ENCODE measurements at places on chromosomes 6 and 20.

DNA sequence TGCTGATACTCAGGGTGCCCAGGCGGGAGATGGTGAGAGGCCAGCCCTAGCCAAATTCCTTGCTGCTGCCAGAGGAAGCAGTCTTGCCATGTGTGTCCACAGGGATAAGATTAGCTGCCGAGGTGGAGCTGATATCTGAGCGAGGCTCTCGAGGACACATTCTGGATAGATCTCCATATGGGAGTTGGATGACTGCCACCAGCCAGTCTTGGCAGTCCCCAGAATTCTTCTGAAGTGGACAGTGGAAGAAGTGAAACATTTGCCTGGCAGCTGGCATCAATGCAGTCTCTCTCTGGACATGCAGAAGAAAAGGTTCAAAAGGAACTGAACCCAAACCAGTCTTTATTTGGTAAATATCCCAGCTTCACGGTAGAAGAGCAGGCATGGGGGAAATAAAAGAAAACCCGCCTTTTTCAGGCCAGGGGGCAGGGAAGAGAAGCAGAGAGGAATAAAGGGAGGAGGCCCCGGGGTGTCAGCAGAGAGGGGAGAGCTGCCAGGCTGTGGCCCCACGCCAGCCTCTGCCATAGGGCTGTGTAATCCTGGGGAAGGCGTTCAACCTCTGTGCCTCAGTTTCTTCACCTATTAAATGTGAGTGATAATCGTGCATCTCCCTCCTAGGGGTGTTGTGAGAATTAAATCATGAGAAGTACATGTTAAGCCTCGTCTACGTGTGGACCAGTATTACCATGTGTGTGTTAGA, 3.7 kb upstream of the FUCA2 start:
- peak; percentile 57 for DNase-seq

DNA sequence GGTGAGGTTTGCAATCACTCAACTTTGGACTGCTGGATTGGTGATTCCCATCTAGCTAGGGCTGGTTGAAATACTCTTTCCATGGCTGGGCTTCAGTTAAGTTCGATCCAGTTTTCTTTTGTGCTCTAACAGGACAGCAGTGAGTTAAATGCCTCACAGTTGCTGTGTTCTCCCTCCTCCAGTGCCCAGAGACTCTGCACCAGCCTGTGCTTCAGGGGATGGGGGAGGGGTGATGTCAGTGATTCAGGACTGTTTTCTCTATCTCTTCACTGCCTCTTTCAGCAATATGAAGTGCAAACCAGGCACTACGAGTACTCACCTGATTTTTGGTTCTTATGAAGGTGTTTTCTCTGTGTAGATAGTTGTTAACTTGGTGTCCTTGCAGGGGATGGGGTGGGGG, 88.2 kb upstream of the FAM83B start:
- no peak for DNase-seq

DNA sequence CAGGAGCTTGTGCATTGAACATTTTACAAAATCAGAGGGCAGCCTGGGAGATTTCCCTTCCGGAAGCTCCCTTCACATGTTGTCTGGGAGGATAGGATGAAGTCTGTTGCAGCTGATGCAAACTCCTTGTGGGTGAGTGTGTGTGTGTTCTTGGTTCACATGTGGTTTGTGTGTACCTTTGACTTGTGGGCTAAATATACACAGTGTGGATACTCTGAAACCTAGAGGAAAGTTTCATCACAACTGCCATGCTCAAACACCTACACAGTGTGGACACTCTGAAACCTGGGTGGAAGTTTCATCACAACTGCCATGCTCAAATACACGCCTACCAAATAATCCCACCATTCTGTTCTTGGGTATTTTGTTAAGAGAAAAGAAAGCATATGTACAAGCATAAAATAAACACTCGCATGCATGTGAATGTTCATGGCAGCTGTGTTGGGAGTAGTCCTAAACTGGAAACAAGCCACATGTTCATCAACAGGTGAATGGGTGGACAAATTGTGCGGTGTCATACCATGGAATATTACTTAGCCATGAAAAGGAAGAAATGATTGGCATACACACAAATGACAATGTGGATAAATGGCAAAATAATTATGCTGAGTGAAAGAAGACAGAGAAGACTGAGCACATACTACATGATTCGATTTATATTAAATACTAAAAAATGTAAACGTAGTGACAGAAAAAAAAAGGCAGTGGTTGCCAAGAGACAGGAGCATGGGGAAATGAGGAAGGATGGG, 1.8 kb downstream of the SCP2D1 start:
- DNase-seq = no peak

DNA sequence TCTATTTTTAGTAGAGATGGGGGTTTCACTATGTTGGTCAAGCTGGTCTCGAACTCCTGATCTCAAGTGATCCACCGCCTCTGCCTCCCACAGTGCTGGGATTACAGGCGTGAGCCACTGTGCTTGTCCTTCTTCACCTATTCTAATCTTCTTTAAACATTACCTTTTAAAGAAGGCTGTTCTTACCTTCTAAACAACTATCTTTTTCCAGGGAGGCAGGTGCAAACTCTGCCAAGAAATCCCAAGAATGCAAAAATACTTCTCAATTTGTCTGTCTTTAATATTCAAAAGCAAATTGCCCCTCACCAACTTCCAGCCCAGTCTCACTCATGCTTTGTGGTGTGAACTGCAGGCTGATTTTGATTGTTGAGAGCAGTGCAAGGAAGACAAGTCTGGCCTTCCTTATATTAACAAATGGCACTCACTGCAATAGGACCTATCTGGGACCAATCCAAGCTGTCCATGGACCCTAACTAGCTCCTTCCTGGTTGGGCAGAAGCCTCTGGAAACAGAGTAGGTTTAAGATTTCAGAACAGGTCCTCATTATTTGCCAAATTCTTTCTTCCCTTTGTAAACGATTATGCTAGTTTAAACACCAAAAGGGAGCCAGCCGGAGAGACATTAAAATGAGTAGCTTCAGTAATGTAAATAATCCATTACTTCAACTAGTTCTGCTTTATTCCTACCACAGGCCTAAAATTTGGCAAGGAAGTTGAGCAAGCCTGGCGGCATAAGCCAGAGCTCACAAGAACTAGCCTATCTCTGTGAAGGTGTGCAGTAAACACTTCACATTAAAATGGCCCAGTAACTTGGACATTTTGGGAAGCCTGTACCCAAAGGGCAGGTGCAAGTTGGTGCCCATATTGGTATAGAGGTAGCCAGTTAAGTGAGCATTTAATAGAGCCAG, 1.6 kb downstream of the SCAND1 start:
- peak; percentile 63 for DNase-seq

GRCh38 chr20:2987861-2988260, 55.6 kb upstream of the GNRH2 start:
- no peak for DNase-seq

DNA sequence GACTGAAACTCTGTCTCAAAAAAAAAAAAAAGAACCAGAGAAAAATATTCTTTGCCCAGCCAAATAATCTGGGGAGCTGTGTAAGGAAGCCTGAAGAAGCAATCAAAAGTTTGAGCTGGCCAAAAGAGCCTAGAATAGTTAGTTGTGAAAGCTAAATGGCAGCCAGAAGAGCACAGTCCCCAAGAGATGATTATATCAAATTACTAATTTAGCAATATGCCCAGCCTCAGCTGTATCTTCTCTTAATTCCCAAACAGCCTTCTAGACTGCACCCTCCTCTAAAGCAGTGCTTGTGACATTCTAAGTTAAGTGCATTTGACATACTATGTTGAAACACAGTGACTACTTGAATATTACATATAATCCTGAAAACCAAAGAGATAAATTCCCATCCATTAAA, 38.9 kb downstream of the CDK19 start:
- no peak for DNase-seq

DNA sequence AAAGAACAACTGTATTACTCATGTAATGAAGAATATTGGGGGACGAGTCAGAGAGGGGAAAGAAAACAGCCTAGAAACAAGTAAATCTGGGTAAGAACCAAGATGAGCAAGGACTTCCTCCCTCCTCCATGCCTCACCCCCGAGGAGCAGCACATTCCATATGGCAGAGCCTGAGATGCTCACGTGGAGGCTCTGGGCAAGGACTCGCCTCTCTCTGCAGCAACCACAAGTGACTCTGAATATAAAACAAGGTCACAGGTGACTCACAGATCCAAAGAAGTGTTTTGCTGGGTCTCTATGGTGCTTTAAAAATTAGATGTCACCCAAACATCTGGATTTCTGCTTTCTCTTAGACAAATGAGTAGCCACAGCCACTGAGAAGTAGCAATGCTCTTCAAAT, 453.0 kb upstream of the SULF2 start:
- no peak for DNase-seq

- DNase-seq = no peak
Observed at GRCh38 chr20:49620364-49621240, 52.7 kb upstream of the PTGIS start.

Measured in hematopoietic multipotent progenitor cell treated with erythropoietin and hydrocortisone succinate and interleukin-3 and kit ligand, for 8 days (in vitro differentiated cells).